ENCODE measurements at places on chromosomes 13 and 19.
A peak's percentile ranks its signal among the peaks of the same experiment; 100 is the strongest.

DNA sequence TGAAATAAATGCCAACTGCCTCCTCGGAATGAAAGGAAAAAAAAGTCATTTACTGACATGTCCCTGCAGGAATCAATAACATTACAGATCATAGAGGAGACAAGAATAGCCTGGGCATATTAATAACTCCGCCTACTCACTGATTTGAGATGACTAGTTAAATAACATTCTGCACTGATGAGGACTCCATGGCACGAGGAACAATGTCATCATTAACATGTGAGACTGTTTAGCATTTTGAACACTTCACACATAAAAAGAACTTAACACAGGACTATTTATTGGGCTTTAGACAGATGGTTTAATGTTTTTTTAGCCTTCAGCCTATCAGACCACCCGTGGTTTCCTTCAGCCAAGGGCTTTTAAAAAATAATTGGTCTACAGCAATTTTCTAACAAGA is 170.1 kb downstream of the OLFM4 start:
- DNase-seq: no peak

DNA sequence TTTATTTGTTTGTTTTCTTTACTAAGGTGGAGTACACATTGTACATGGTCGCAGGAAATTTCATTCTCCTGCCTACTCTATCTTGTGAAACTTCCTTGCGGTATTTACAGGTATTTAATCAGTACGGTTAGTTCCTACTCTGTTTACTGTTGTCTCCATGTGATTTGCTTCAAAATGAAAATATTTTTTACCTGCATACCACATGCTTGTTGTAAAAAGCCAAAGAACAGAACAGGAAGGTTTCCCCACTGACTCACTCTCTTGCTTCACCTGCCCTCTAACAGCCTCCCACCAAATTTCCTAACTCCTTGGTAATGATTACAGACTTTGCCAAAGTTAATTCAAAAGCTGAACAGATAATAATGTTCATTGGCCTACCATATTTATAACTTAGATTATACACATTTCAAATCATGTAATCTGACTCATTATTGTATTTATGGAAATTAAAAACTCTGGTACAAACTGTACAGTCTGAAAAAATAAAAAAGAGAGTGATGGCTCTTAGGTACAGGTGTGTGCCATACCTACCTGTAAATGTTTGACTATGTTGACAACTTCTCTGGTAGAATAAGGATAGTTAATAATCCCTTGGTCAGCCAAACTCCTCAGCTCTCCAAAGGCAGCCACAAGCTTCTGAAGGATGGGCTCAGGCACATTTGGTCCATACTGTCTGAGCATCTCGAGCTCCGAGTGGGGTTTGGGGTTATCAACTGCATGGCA is 239.9 kb downstream of the VWA8 start:
- DNase-seq: no peak

DNA sequence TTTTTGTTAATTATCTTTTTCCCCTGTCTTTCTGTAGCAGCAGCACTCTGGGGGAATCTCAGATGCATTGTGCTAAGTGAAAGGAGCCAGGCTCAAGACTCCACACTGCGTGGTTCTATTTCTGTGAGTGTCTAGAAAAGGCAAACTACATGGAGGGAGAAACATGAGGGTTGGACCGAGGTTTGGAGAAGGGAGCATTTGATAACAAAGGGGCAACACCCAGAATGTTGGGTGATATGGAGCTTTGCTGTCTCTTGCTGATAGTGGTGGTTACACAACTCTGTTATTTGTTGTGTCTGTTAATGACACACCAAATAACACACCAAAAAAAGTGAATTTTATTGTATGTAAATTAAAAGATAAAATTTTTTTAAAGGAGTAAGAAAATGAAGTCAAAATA is 107.8 kb downstream of the COL4A2 start:
- DNase-seq: no peak

DNA sequence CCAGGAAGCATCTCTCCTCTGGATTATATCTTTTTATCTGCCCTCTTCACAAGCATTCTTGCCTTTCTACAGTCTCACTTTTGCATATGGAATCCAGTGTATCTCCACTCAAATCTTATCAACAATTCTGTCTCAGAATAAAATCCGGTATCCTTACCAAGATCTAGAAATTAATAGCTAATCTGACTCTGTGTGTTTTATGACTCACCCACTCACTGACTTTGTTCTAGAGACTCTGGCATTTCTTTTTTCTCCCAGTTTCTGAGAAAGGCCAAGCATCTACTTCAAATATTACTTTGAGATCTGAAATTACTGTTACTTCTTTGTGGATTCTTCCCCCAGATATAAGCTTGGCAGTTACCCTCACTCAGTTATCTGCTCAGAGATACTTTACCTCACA is 913.5 kb upstream of the ATXN8OS start:
- DNase-seq: no peak

DNA sequence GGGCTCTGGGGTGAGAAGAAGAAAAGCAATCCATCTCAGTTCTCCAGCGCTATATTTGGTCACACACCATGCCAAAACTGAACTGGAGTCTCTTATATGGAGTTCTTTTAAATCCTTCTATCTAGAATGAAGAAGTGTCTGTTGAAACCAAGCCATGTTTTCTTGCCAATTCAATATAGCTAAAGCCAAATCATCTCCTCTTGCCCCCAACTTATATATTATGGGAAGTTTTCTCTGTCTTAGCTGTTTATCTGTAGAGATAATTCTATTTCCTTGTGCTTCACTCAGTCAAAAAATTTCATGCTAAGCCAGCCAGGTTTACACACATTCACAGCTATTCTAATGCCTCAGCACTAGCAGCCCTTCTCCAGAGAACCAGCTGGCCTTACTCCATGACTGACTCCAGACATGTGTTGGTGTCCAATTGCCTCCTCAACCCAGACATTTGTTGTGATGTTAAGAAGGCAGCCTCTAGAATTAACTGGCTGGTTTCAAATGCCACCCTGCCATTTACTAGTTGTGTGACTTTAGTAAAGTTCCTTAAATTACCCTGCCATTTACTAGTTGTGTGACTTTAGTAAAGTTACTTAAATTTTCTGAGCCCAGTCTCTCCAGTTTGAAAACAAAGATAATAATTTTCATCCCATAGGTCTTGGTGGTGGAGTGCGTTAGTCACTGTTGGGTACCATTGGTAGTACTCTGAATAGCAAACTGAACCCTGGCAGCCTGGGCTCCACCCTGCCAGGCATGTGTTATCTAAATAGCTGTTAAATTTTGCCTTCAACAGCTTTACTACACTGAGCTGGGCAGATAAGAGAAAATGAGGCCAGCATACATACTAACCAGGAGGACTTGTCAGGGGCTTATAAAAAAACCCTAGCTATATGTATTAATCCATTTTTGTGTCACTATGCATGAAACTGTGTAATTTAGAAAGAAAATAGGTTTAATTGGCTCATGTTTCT is 525.1 kb downstream of the LMO7 start:
- no peak for DNase-seq

- DNase-seq: no peak
Measured at GRCh38 chr19:4556597-4557127, 2.8 kb downstream of the SEMA6B start.

DNA sequence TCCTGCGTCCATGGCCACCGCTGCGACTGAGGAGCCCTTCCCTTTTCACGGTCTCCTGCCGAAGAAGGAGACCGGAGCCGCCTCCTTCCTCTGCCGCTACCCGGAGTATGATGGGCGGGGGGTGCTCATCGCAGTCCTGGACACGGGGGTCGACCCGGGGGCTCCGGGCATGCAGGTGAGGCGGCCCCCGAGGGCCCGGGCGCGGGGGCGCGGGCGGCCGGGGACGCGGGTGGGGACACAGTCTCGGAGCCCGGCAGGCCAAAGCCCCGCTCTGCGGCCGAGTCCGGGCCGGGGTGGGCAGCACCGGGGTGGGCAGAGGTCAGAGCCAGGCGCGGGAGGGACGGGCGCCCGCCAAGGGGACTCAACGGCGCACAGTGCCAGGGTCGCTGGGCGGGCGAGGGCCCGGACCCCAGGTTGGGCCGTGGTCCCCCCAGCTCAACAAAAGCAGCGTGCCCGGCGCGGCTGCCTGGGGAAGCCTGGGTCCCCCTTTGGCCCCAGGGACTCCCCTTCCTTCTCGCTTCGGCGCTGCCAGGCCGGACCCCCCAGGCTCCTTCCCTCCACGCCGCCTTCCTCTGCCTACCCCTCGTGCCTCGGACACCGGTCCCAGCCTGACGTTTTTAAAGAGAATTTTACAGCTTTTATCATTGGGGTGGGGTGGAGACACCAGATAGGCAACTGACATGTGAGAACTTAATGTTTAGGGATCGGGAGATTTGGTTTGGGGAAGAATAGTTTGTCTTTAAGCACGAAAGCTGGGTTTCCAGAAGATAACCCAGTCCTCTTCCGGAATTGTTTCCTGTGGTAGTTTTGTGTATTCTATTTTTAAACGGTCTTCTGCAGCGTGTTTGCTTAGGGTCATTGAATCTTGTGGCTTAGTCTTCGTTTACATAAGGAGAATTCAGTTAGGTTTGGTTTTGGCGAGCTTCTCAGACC is 509 bp downstream of the TPP2 start:
- DNase-seq: peak; percentile 30

DNA sequence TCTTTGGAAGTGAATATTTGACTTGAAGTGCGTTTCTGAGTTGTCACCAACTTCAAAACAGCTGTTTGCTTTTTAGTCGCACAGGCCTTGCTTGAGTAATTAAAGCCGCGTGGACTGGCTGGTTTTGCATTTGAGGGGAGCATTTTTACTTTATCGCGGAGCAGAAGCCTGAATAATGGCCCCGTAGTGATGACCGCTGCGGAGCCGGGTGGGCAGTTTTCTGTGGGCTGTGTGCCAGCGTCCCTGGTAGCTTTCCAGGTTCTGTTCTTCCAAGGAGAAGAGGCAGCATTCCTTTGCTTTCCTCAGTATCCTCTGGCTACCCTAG is 1.1 kb downstream of the NAA16 start:
- no peak for DNase-seq

GRCh38 chr19:5838353-5839064 is 993 bp downstream of the FUT6 start:
- no peak for DNase-seq

DNA sequence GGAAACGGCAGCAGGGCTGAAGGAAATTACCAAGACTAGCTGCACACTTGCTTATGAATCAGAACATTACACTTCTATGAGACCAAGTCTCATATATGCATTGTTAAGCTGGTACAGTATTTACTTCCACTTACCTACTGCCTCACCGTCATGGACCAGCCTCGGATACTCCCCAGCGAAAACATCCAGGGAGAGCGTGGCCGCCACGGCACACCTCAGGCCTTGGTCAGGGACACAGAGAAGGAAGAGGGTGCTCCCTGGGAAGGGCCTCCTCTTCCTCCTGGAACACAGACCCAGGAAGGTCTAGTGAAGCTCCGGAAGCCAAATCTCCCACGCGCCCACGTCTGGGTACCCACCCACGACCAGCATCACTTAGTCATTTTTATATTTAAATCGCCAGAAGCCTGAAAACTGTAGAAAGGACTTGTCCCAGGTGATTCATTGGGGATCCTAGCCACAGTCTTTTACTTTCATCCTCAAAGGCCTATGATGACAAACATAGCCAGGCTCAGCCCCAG is 24.4 kb upstream of the MTIF3 start:
- no peak for DNase-seq

DNA sequence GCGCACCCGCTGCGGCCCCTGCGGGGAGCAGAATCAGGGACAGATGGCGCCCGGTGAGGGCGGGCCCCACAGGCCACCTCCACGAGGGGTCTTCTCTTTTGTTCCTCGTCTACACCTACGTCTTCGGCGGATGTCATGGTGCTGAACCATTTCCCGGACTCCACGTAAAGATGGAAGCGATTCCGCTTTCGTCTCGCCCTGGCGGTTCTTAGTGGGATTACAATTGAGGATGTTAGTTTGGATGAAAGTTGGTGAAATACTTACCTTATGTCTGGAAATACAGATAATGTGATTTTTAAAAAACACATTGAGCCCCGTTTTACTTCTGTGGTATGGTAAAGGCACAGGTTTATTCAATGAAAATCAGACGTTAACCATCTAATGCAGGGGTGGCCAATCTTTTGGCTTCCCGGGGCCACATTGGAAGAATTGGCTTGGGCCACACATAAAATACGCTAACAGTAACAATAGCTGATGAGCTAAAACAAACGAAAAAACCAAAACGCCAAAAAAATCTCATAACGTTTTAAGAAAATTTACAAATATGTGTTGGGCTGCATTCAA is 1.4 kb upstream of the ZMYM5 start:
- DNase-seq: peak; percentile 79

DNA sequence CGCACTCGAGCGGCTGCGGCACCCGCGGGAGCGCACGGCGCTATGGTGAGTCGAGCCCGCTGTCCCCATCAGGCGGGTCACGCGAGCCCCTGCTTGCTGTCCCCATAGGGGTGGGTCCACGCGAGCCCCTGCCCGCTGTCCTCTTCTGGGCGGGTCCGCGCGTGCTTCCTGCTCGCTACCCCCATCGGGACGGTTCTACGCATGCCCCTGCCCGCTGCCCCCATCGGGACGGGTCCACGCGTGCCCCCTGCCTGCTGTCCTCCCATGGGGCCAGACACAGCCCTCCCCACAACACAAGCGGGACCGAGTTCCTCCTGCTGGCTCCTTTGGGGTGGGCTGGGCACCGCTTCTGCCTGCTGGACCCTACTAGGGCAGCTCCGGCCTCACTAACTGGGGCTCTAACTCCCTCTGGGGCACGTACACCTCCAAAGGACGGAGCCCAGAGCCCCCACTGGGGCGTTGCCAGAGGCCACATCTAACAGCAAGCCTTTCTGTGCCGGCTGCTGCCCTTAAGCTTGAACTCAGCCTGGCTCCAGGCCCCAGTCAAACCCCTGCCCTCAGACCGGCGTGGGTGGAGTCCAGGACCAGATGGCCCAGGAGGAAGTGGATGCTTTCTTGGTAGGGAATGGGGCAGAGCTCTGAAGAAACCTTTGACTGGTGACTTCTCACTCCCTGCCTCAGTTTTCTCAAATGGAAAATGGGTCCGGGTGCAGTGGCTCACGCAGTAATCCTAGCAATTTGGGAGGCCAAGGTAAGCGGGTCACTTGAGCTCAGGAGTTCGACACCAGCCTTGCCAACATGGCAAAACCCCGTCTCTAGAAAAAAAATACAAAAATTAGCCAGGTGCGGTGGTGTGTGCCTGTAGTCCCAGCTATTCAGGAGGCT is 722 bp downstream of the COLGALT1 start:
- DNase-seq: peak; percentile 80

DNA sequence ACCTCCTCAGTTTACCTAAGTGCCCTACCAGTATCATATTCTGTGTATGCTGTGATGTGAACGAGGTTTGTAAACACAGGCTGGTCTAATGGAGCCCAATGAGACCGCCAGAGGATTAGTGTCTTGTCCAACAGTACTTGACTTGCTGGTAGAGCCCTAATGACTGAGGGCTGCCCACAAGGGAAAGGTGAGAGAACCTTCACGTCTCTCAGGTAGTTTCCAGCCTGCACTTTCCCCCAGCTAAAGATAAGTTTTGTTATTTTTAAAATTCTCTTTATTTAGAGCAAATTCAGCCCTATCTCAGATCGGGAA is 498 bp upstream of the RBM26 start:
- no peak for DNase-seq

DNA sequence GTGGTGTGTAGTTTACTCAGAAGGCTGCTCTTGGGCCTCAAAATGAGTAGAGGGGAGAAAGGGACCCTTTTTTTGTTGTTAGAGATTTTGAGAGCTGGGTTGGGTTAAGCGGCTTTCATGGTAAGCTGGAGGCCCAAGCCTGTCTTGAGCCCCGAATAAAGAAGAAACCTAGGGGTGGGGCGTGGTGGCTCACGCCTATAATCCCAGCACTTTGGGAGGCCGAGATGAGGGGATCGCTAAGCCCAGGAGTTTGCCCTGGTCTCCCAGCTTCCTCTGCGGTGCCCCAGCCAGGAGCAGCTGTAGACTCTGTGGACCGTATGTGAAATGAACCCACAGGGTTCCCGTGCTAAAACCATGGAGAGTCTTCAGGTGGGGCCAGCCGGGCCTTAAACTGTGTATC is 56.1 kb downstream of the KDM4B start:
- no peak for DNase-seq
